Globus pallidus (tissue), 1 donor: ENCODE measurements at places on chromosomes 11 and 22.
A peak's percentile ranks its signal among the peaks of the same experiment; 100 is the strongest.

DNA sequence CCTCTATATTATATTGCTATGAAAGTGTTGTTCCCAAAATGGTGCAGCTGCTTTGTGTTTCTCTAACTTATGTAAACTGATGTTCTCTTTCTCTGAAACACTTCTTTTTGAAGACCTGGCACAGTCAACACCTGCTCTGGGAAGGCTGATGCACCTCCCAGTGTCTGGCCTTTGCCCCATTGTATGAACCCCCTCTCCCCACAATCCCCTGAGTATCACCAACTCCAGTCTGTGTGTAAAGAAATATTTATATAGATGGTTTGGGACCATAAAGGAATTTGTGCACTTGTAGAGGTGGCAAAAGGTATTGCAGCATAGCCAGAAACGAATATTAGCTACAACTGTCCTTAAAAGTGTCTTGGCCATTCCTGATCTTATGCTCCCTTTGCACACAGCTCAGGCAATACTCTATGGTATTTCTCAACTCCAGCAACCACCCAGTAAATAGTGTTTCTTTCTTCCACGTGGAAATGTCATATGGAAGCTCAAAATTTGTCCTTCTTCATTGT lies 365.2 kb upstream of the DDI1 start:
- no peak for DNase-seq

- no peak for DNase-seq
Observed at GRCh38 chr22:39456522-39457197, at the start of gene MGAT3. MGAT3 (plus strand) TSS chr22:39457012; CDS start chr22:39487348, 30,336 bp downstream.

GRCh38 chr11:43217849-43218248 lies 93.9 kb upstream of the API5 start:
- DNase-seq = no peak

- DNase-seq = peak; percentile 83
Observed at GRCh38 chr11:128501632-128502549, 85.5 kb downstream of the ETS1 start.

DNA sequence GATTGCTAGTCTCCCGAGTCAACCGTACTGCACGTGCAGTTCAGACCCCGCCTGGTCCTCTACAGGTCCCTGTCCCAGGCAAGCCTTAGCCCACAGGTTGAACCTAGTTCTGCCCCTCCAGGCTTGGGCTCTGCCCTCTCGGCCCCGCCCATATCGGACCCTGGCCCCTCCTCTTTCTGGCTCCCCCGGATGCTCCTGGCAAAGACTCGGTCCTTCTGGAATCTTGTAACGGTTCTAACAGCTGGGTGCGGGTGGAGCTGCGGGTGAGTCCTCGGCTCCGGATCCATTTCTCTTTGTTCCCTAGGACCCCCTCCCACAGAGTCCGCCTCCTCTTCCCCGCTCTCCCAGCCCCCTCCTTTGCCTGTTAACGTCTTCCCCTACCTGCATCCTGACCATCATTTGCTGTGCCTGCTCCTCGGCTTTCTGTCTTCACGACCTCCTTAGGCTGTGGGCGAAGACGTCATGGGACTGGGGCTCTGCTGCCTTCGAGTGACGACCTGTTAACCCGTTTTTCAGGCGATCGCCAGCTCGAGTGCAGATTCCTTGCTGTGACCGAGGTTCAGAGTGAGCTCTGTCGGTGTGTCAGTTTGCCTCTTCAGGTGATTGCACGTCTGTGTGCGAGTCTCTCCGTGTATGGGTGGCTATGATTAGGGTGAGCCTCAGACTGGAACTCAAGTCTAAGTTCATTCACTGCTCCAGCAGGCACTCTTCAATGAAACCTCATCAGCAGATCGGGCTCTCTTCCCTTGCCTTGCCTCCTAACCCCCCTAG lies at the start of gene DNHD1:
Gene DNHD1 (plus strand): TSS at position 212 of the 771 bp plus-strand sequence. CDS start 936 bp downstream, outside the sequence.
- DNase-seq = no peak

DNA sequence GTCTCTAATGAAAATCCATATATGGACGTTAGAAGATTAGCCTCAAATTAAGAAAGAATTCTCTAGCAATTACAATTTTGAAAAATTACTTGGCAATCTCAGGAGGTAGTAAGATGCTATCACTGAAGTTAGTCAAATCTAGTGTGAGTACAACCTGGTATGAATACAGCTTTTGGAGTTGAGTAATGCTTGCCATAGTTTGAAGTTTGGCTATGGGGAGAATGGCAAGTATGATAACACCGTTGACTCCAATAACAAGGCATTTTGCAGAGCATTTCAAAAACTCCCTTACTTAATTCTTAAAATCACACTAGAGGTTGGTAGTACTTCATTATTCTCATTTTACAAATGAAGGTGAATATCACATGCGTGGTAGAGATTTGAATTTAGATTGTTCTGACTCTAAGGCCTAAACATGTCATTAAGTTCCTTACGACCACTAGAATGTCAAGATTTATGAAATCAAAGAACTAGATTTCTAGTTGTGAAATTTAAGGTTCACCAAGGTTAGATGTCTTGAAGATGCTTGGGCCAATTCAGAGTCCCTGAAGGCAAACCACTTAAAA lies 355.4 kb downstream of the ETS1 start:
- DNase-seq = no peak

GRCh38 chr11:68031144-68031464 lies 623 bp downstream of the NDUFS8 start:
- no peak for DNase-seq

- DNase-seq = no peak
Observed at GRCh38 chr22:46479046-46479445, 58.4 kb downstream of the CELSR1 start.

GRCh38 chr11:57453543-57454177 lies 6.7 kb upstream of the RTN4RL2 start:
- no peak for DNase-seq

DNA sequence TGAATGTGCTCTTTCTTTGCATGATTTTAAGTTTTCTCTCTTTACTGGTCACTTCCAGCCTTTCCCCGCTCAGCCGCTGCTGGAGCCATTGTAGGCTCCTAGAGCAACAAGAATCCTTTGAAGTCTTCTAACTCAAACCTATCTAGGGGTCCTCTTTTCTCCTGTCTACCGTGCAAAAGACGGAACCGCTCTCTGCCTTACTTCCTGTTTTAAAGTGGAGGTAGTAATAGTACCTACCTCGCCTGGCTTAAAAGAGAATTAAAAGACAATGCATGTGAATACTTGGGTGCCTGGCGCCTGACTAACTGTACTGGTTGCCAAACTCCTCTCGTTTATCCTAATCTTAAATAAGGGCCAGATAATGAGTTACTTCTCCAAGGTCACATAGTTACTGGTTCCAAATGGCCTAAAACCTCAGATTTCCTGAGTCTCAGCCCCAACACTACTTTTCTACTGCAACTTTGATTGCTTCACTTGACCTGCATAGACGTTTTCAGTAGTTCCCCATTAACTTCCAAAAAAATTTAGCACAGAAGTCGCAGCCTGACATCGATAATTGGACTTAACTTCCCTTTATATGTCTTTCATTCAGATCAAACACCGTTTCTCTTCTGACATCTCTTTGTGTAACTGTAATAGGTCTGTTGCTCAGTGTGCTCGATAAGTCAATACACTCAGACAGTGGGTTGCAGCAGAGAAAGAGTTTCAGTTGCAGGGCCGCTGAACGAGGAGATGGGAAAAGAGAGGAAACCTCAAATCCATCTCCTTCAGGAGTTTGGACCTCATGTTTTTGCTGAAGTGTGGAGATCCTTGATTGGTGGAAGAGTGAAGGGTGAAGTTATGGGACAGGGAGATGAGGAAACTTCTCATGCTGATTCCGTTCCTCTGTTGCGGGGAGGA lies 891 bp downstream of the SAMM50 start:
- DNase-seq = no peak

GRCh38 chr11:19420868-19421533 lies 180.3 kb upstream of the E2F8 start:
- DNase-seq = no peak

DNA sequence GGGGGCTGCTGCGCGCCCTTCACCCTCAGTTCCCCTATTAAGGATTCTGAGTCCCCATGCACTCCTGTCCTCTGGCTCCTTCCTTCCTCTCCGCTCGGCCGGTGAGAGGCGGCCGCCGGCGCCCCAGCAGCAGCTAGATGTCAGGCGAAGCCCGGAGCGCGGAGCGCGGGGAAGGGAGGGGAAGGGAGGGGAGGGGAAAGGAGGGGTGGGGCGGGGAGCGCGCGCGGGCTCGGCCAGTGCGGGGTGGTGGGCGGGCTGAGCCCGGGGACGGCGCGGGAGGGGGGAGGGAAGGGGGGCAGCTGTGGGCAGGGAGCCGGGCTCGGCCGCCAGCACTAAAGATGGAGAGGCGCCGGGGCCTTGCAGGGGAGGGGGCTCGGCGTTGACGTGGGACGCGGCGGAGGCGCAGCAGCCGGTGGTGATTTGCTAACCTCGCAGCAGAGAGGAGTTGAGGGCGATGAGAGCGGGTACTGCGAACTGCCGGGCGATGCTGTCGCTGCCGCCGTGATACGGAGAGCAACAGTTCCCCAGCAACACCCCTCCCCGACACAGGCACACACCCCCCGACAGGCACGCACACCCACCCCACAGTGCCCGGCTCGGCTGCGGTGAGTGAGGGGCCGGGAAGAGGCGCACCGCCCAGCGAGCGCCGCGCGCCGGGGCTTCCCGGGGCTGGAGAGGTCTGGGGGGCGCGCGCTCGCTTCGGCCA lies at the start of gene ZBTB16:
Gene ZBTB16 (plus strand): TSS at position 434 of the 706 bp plus-strand sequence. CDS start 3,590 bp downstream, outside the sequence.
- peak; percentile 91 for DNase-seq

DNA sequence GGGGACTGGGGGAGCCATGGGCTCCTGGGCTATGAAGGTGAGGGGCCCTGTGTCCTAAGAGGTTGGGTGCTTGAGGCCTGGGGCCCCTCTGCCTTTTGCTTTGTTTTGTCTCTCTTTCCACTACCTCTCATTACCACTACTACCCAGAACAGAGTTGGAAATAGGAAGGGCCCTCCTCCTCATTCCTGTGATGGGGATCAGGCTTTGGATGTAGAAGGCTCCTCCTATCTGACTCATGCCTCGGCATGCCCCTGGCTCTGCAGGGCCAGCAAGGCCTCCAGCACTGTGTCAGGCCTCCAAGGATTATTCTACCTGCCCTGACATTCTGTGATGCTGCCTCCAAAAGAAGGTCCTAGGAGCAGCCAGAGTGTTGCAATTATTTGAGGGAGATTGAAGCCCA lies 766 bp downstream of the IZUMO1R start:
- no peak for DNase-seq

DNA sequence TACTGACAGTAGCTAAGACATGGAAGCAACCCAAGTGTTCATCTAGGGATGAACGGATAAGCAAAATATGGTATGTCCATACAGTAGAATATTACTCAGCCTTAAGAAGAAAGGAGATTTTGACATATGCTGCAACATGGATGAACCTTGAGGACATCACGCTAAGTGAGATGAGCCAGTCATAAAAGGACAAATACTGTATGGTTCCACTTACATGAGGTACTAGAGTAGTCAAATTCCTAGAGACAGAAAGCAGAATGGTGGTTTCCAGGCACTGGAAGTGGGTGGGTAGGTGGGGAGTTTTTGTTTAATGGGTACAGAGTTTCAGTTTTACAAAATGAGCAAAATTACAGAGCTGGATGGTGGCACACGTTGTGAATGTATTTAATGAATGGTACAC lies 18.1 kb downstream of the CHST1 start:
- no peak for DNase-seq

DNA sequence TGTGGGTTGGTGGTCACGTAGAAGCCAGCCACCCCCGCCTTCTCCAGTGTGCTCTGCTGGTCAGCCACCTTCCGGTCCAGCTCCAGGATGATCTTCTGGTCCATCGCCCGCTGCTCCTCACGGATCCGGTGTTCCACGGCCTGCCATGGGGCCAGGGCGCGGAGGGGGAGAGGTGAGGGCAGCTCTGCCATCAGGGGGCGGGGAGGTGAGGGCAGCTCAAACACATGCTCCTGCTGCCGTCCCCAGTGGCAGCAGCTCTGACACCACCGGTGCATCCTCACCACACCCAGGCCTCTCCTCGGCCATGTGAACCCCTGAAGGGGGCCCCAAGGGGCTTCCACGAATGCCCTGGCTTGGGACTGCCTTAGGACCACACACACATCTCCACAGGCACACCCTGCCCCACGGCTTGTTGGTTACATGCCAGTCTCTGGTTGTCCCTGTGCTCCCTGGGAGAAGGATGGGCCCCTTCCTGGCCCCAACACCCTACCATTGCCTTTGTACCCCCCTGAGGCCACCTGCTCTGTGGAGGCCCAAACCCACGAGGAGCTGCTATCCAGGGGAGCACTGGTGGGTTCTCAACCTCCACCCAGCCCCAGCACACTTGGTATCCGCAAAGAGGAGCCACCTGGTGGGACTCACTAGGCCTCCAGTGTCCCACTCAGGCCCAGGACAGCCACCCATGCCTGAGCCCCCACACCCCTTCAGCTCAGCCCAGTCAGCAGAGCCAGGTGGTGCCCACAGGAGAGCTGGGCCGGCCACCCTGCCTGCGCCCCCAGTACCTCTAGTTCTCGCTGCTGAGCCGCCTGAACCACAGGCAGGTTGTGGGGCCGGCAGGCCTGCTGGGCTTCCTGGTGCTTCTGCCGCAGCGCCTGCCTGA lies 4.3 kb downstream of the DGCR6L start:
- DNase-seq = no peak

GRCh38 chr11:47443028-47443700 lies 5.8 kb downstream of the RAPSN start:
- DNase-seq = no peak

DNA sequence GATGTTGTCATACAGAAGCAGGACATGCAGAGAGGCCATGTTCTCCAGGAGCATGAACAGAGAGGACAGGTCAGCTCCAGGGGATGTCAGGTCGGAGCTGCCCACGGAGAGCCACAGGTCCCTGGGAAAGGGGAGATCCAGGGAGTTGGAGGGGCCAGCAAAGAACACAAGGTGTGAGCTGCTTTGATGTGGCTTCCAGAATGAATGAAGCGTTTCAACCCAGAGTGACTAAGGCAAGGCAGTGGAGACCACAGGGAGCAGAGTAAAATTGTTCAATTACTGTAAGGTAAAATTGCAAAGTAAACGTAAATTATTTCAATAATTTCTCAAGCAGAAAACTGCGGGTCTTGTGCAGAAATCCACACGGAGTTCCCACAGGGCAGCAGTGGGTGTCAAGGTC lies 5.6 kb upstream of the SCGB2A1 start:
- DNase-seq = no peak

GRCh38 chr22:41401781-41402648 lies 20.3 kb downstream of the TEF start:
- DNase-seq = peak; percentile 96

DNA sequence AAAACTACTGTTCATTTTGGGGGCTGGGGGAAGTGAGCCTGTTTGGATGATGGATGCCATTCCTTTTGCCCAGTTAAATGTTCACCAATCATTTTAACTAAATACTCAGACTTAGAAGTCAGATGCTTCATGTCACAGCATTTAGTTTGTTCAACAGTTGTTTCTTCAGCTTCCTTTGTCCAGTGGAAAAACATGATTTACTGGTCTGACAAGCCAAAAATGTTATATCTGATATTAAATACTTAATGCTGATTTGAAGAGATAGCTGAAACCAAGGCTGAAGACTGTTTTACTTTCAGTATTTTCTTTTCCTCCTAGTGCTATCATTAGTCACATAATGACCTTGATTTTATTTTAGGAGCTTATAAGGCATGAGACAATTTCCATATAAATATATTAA lies 87.1 kb upstream of the BIRC3 start:
- DNase-seq = no peak

- no peak for DNase-seq
Observed at GRCh38 chr22:23384431-23384830, 195.7 kb downstream of the IGLL1 start.
